ENCODE measurements at places on chromosomes 2 and 18.

GRCh38 chr2:15771124-15771523, 169.2 kb upstream of the MYCN start:
- DNase-seq: no peak

DNA sequence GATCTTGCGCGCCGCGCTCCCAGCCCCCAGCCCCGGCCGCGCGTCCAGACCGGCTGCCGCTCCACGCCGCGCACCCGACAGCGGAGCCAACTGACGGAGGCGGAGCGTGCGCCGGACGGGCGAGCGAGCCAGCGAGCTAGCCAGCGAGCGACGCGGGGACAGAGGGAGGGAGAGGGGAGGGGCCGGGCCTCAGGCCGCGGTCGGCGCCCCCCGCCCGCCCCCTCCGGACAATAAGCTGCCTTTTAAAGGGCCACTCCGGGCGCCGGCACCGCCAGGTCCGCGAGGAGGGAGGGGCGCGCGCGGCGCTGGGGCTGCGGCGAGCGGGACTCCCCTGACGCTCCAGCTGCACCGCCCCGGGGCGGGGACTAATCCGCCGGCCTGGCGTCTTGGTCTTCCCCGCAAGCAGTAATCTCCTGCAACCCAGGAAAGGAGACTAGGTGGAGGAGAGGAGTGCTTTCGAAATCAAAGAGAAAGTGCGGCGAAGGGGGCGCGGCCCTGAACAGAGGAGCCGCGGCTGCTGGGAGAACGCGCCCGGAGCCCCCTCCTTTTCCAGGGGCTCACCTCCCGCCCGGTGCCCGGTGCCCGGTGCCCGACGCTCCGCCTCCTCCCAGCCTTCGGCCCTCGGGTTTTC, at the start of gene BIN1:
TSS of gene BIN1 (minus strand) at position 164 of the 631 bp plus-strand sequence. CDS start 211 bp downstream, outside the sequence.
- DNase-seq: peak; percentile 90

DNA sequence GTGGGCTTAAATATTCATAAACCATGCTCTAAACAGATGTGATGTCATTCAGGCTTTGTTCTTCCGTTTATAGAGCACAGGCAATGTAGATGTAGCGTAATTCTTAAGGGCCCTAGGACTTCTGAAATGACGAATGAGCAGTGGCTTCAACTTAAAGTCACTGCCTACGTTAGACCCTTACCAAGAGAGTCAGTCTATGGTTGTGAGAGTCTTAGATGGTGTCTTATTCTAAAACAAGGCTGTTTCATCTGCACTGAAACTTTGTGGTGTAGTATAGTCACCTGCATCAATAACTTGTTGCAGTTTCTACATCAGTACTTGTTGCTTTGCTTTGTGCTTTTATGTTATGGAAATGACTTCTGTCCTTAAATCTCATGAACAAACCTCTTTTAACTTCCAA, 56.0 kb downstream of the PIK3C3 start:
- DNase-seq: no peak

GRCh38 chr2:239887604-239888003, 137.5 kb downstream of the NDUFA10 start:
- DNase-seq: no peak

DNA sequence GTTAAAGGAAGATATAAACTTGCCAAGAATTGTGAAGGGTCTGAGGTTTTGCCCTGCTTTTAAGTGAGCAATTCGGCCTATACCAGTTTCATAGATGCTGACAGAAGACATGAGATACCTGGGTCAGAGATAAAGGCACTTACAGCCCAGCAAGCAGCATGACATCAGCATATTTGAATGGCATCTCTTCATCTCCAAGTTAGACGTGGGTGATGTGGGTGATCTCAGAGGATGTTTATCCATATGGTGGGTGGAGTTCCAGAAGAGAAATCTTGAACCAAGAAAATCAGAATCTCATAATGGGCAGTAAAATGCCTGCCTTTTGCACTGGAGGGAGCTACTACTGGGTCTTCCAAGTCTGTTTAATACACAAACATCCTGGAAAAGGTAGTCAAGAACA, 44.7 kb downstream of the GYPC start:
- DNase-seq: no peak

DNA sequence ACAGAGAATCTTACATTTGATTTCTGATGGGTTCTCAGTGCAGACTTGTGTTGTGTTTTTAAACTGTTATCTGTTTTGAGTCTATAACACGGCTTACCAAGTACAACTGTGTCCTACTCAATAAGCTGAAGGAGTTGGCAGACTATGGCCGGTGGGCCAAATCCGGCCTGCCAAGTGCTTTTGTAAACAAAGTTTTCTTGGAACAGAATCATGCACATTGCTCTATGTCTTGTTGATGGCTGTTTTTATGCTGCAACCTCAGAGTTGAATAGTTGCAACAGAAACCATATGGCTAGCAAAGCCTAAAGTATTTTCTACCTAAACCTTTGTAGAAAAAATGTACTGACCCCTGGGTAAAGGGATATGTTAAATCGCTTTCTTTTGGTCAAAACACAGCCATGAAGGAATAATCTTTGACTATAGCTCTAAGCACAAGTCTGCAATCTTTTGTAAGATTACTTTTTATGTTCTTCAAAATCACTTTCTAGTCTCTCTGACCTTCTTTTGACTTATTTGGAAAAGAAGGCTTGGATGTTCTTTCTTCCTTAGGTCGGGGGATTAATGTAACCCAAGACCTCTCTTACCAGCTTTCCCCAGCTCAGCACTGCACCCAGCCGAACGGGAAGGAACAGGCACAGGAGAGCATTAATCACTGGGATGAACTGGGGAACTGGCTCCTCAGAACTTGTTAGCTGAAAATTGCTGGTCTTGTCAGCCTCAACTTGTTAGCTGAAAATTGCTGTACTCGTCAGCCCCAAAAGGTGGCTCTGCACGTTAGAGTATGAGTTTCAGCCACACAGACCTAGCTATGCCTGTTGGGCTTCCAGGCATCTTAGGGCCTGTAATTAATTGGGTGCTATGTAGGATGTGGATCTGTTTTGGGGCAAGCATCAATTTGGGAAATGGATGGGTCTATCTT, 75.4 kb downstream of the CD8B2 start:
- no peak for DNase-seq

GRCh38 chr2:173132531-173132930, 56.9 kb downstream of the MAP3K20 start:
- no peak for DNase-seq

DNA sequence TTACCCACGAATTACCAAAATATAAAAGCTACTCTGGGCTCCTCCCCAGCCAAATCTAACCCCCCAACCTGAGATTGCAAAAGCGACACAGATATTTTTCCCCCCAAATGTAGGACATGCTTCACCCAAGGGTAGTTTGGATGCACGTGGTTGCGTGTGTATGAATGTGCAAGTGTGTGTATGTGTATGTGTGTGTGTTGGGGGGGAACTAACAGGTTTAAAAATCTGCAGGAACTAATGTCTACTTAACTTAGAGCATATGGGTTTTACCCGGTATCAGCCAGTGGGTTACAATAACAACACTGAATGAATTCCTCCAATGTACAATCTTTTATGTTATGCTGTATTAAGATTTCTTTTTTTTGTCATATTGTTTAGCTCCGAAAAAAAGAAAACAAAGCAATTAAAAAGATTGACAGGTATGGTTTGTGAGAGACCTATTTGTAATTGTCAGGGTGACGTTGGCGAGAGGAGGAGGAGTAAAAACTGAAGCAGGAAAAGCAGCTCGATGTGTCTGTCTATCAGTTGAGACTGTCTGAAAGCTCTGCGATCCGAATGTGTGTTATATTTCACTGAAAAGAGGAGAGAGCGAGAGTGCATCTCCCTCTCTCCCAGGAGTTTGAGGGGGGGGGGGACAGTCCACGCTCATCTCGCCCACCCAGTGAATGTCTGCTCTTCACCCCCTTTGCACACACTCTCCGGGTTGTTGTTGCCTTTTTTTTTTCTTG, at the start of gene TSHZ1:
TSS of gene TSHZ1 (plus strand) at position 524 of the 728 bp plus-strand sequence. CDS start 1,080 bp downstream, outside the sequence.
- DNase-seq: peak; percentile 69

- DNase-seq: no peak
Observed at GRCh38 chr2:59583173-59583765, 970.2 kb downstream of the BCL11A start.

GRCh38 chr2:12456293-12457106, 260.2 kb upstream of the TRIB2 start:
- peak; percentile 89 for DNase-seq

- no peak for DNase-seq
Observed at GRCh38 chr2:222468346-222468745, 44.0 kb downstream of the SGPP2 start.

DNA sequence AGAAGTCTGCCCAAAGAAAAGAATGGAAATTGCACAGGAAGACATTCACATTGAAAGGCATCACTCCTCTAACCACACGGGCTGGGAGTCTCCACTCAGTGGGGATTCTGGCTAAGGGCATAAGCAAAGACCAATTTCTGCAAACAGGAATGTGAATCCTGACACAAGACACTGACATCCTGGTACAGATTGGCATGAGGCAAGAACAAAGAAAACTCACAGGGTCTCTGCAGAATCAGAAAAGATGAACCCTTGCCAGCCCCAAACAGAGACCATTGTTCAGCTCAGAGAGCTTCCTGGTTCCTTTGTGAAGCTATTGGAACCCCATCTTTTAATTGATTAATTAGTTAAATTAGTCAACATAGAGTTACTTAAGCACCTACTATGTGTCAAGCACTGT, 82.3 kb downstream of the UPP2 start:
- DNase-seq: no peak

All from sciatic nerve (tissue), 2 donors.